ENCODE measurements at places on chromosomes 16 and 17. TPM values are rescaled to one million over a fixed set of nuclear protein-coding genes. Genes with fewer than 3 reads are reported as not detected.

Gene SDK2
- total RNA-seq, result 0.93 TPM

Gene B4GALNT2
- total RNA-seq, result not detected

Gene OR4D1
- not detected for total RNA-seq

Gene NEK8
- total RNA-seq, result 2.8 TPM

Gene GJC1
- total RNA-seq, result 4.3 TPM

Gene ITGB4
- total RNA-seq, result 0.17 TPM

Gene STAC2
- 0.82 TPM for total RNA-seq

Gene C17orf107
- 5.4 TPM for total RNA-seq
